ENCODE measurements at places on chromosomes 16 and 17.

DNA sequence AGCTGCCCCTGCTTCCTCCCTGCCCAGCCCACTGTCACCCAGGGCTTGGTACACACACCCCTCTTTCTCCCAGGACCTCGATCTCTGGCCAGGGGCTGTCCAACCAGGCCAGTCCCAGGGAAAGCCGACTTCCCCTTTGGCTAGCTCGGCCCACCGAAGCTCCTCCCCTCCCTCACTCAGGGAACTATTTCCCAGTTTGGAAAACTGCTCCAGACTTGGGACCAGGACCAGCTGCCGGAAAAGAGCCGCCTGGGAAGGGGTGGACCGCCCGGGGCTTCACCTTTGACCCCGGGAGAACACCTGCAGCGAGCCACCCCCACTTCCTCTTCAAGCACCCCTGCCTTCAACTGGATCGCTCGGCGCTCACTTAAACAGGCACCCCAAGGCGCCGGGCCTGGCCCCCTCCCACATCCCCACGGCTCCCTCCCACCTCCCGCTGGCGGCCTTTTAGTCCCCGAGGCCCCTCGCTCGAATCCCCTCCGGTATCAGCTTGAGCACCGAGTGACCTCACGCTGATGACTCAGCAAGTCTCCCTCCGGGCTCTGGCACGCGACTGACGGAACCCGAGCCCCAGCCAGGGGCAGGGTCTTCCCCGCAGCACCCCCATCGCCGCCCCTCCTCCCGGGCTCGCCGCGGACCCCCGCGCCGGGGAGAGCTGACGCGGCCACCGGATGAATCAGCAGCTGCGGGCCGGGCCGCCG is 934 bp downstream of the MAFG start:
- DNase-seq: peak; percentile 71

GRCh38 chr17:67742025-67742424 is 24.3 kb downstream of the NOL11 start:
- DNase-seq: no peak

- DNase-seq: no peak
These were observed 58.3 kb downstream of the SRCIN1 start for GRCh38 chr17:38547444-38547843.

- DNase-seq: no peak
These were observed 107.9 kb upstream of the HAS3 start for GRCh38 chr16:68997564-68997963.

DNA sequence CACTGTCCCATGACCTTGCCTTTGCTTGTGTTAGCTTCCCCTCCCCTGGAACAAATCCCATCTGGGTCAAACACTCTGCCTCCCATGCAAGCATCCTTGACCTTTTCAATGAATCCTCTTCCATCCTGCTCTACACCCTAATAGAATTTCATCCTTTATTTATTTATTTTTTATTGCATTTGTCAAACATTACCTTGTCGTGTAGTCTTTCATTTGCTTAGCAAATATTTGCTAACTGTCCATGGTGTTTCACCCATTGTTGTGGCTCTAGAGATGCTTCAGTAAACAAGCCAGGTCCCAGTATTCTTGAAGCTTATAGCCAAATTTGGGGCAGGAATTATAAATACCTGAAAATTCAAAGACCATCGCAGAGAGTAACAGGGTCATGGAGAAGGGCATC is 51.0 kb upstream of the MRTFB start:
- no peak for DNase-seq

DNA sequence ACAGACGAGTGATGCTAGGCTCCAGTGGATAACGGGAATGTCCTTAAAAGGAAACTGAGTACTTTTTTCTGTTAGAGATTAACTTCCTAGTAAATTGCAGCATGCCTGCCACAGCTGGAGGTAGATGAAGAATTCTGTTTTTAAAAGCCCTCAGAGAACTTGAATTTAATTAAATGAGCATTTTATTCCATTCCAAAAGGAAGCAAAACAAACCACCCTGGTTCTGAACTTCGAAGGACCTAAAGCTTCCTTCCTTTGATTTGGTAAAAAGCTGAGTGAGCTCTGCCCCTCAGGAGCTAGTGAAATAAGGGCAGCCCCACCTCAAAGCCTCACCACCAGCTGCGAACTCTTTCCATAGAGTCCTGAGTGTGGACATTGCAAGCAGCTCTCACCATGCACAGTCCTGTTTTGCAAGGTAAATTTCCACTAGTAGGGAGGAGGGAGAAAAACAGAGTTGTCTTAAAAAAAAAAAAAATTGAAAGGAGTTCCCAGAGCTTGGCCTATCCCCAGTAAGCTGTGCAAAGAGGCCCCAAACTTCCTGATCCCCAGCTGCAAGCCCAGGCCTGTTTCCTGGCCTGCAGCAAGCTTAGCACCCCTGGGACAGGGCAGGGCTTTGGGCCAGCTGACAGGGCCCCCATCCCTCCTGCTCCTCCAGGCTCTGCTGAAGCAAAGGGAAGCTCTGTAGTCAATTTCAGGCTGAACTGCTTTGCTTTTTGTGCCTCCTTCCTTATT is 11.2 kb downstream of the CHD9NB start:
- DNase-seq: no peak

- no peak for DNase-seq
These were observed 87.8 kb downstream of the PLCG2 start for GRCh38 chr16:81866820-81867440.

Data from activated naive CD4-positive, alpha-beta T cell treated with anti-CD3 and anti-CD28 coated beads for 36 hours (primary cell).